ENCODE measurements at places on chromosomes 1 and 21. TPM values are rescaled to one million over a fixed set of nuclear protein-coding genes. Genes with fewer than 3 reads are reported as not detected.

CD247 gene
- polyA plus RNA-seq, result not detected

PLA2G2D gene
- not detected for polyA plus RNA-seq

NOS1AP gene
- polyA plus RNA-seq, result 2.6 TPM

RGS13 gene
- polyA plus RNA-seq, result 0.64 TPM

CAMK2N1 gene
- polyA plus RNA-seq, result 36.8 TPM

ASCL5 gene
- polyA plus RNA-seq, result 0.28 TPM

LGR6 gene
- 67.8 TPM for polyA plus RNA-seq

KRTAP22-2 gene
- polyA plus RNA-seq, result not detected

RHBDL2 gene
- polyA plus RNA-seq, result not detected

FMO3 gene
- 9.0 TPM for polyA plus RNA-seq
